MCF 10A (cell line): ENCODE measurements at places on chromosomes 16 and 17. TPM values are rescaled to one million over a fixed set of nuclear protein-coding genes. Genes with fewer than 3 reads are reported as not detected.

The CACNG4 gene
- total RNA-seq: not detected in 2 replicates

The LGALS9B gene
- total RNA-seq: not detected in 2 replicates

The RNF112 gene
- 0.25 TPM in 1 of 2 replicates, not detected in the other for total RNA-seq

The SPN gene
- total RNA-seq: not detected in 2 replicates

The RTN4RL1 gene
- total RNA-seq: 2.9 and 3.6 TPM in 2 replicates

The MATCAP1 gene
- 18.1 and 18.7 TPM in 2 replicates for total RNA-seq

The APPBP2 gene
- total RNA-seq: 33.1 and 39.6 TPM in 2 replicates

The TPSG1 gene
- total RNA-seq: not detected in 2 replicates

The CYBA gene
- total RNA-seq: 0.54 and 0.84 TPM in 2 replicates

The MYL11 gene
- 1.2 and 1.6 TPM in 2 replicates for total RNA-seq

The OTOA gene
- total RNA-seq: 0.12 and 0.17 TPM in 2 replicates

The ODAD4 gene
- 0.96 and 1.3 TPM in 2 replicates for total RNA-seq

The SEZ6 gene
- total RNA-seq: not detected in 2 replicates

The ASIC2 gene
- not detected in 2 replicates for total RNA-seq

The NEUROD2 gene
- total RNA-seq: not detected in 2 replicates

The USP7 gene
- 81.2 and 108 TPM in 2 replicates for total RNA-seq

The KRT12 gene
- not detected in 2 replicates for total RNA-seq

The TAT gene
- total RNA-seq: not detected in 2 replicates

The C17orf58 gene
- 9.5 and 12.9 TPM in 2 replicates for total RNA-seq

The TMEM114 gene
- not detected in 2 replicates for total RNA-seq

The CDK5R1 gene
- 4.0 and 4.4 TPM in 2 replicates for total RNA-seq

The TBC1D3L gene
- total RNA-seq: 11.3 and 13.9 TPM in 2 replicates

The B3GNT9 gene
- total RNA-seq: 0.84 and 1.9 TPM in 2 replicates

The SDF2 gene
- 31.4 and 31.8 TPM in 2 replicates for total RNA-seq

The DNAH9 gene
- total RNA-seq: 0.44 TPM in 1 of 2 replicates, not detected in the other

The WDR59 gene
- total RNA-seq: 53.8 and 56.1 TPM in 2 replicates
